ENCODE measurements at places on chromosomes 6 and 20.

- DNase-seq: no peak
Observed at GRCh38 chr20:19658137-19658536, 99.9 kb upstream of the RIN2 start.

GRCh38 chr6:140623498-140623897, 1249.0 kb upstream of the CITED2 start:
- no peak for DNase-seq

GRCh38 chr6:150238336-150238741, 95.5 kb downstream of the PPP1R14C start:
- no peak for DNase-seq

- no peak for DNase-seq
Observed at GRCh38 chr6:75446241-75446880, 47.2 kb downstream of the FILIP1 start.

- DNase-seq: no peak
Observed at GRCh38 chr6:31265926-31266325, 6.0 kb downstream of the HLA-C start.

DNA sequence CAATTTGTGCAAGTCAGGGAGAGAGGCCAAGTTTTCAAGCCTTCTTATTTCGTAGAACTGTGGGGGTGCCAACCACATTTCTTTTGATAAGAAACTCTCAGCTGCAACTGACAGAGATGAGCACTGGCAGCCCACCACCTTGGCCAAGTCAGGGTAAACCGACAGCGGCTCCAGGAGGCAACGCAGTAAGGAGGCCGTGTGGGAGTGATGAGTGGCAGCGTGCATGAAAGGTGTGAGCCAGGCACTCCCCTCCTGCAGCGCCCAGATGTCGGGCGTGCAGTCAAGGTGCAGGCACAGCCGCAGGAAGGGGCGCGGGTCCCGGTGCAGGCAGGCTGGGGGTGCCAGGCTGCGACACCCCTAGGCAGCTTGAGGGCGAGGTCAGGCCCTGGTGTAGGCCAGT, 49.2 kb upstream of the HDAC2 start:
- DNase-seq: no peak

GRCh38 chr6:160788806-160789205, 86.8 kb downstream of the PLG start:
- DNase-seq: no peak

DNA sequence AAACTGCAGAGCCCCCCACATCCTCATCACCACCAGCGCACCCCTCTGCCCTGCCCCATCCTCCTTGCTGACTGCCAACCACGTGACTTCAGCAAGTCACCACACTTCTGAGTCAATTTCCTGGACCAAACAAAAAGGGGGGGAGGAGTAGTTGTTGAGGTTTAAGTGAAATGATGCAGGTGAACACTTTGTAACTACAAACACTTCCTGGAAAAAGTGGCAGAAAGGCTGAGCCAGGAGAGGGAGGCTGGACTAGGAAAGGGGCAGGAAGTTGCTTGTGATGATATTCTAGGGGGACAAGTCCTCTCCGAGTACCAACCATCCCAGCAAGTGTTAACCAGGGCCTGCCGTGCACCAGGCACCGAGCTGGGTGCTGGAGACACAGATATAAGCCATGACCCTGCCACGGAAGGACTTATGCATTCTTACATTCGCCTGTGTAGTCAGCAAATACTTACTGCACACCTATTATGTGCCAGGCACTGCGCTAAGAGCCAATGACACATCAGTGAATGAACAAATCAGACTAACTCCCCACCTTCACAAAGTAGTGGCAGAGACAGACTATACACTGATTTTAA, 67.3 kb downstream of the PREX1 start:
- peak; percentile 46 for DNase-seq

- DNase-seq: no peak
Observed at GRCh38 chr6:108947114-108947854, 99.1 kb downstream of the ARMC2 start.

DNA sequence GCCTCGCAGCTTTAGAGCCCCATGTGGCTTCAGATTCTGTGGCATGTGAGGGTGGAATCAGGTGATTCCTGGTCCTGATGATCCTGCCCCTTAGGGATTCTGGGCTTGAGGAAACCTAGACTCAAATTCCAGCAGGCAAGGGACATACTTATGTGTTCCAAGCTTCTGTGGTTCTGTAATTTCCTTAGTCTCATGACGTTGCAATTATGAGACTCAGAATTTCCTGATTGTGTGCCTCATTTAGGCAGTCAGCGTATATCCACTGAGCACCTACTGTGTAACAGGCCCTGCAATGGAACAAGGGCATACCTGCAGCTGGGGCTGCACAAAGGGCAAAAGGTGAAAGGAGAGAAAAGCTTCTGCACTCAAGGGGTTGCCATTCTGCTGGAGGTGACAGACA, 11.6 kb upstream of the BPIFB4 start:
- DNase-seq: no peak
